Immature natural killer cell (primary cell): ENCODE measurements at places on chromosomes 16 and 17. TPM values are rescaled to one million over a fixed set of nuclear protein-coding genes. Genes with fewer than 3 reads are reported as not detected.

DNA sequence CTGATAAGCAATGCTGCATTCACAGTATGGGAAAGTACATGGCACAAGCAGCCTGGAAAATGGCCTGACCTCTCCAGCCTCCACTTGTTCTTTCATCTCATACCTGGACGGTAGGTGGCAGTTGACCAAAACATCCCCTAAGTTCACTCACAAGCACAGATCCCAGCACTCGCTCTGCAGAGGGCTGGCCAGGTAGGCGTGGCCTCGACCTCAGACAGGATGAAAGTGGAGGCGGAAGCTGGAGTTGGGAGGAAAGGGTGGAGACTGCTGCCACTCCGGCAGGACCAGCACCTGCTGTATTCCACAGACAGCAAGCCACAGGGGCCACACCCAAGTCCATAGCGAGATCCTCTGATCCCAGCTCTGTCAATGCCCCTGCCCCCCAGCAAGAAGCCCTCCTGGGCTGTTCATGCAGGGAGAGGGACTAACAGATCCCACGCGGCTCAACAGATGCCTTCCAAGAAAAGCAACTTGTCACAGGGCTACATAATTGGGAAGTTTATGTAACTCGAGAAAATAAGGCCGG lies 31.3 kb downstream of the ZCCHC14 start:
- DNase-seq, result no peak

Gene CD300LB
- 6.3 TPM for polyA plus RNA-seq

- DNase-seq, result no peak
These were observed 228.5 kb downstream of the TOX3 start for GRCh38 chr16:52318302-52319009.

Gene GGT6
- polyA plus RNA-seq, result not detected

- DNase-seq, result no peak
These were observed 148.3 kb downstream of the CDH8 start for GRCh38 chr16:61887903-61888302.

DNA sequence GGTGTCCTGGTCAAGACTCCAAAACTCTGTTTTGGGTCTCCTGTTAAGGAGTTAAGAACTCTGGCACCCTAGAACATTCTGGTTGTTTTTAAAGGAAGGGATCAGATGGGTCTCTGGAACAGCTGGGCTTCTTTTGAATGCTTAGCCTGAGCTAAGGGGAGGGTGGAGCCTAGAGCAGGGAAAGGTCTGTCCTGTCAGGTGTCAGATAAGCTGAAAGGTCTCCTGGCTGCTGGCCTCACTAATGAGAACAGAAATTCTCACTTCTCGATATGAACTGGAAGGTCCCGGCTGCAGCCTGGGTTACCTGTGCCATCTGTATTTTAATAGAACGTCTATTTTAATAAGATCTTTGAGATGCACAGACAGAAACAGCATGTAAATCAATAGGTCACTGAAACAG lies 69.0 kb downstream of the RAP1GAP2 start:
- DNase-seq, result no peak

Gene CLDN7
- 8.7 TPM for polyA plus RNA-seq

Gene C17orf78
- polyA plus RNA-seq, result not detected

Gene ENPP7
- not detected for polyA plus RNA-seq

DNA sequence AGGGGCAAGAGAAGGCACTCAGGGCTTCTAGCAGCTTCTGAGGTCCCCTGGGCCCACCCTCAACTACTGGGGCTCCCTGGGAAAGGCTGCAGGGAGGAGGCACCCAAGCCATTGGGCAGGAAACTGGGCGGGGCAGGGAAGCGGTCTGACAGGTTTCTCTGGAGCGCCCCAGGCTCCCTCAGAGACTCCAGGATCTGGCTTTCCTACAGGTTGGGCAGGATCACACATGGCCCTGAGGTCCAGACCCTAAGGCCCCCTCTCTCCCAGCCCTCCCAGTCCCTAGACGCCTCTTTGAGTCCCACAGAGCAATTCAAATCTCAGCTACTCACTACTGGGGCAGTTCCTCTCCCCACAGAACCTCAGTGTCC lies 14.3 kb downstream of the JUP start:
- no peak for DNase-seq

Gene ABCC12
- polyA plus RNA-seq, result not detected

Gene C16orf89
- polyA plus RNA-seq, result not detected

GRCh38 chr17:80864751-80865150 lies 126.9 kb upstream of the CHMP6 start:
- DNase-seq, result no peak

DNA sequence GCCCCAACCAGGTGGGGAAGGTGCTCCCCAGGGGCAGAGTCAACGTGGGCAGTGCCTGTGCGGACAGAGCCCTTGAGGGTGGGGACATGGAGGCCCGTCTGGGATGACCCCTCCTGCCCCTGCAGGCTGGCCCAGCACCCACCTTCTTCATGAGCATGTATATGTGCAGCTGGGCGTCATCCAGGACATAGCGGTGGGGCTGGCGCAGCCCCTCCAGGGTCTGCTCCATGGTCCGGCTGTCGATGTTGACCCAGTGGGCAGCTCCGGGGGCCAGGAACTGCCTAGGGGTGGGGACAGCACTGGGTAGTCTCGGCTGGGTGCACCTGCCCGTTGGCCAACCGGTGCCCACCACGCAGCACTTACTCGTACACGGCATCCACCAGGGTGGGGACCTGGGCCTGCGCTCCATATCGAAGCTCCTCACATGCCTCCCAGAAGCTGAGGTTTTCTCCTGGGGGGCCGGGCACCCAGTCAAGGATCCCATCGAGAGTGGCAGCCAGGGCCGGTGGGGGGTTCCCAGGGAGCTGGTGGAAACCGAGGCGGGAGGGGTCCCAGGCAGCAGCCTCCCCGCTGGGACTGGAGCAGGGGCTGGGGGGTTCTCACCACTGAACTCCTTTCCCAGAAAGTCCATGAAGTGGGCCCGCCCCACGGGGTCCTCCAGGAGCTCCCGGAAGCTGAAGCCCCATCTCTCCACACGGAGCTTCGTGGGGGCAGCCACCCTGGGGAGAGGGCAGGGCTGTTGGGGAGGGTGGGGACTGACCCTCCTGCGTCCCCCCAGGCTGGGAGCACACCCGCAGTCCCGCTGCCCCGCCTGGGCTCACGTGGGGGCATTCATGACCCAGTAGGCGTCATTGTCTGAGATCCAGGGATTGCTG lies 5.1 kb downstream of the RGS11 start:
- no peak for DNase-seq

DNA sequence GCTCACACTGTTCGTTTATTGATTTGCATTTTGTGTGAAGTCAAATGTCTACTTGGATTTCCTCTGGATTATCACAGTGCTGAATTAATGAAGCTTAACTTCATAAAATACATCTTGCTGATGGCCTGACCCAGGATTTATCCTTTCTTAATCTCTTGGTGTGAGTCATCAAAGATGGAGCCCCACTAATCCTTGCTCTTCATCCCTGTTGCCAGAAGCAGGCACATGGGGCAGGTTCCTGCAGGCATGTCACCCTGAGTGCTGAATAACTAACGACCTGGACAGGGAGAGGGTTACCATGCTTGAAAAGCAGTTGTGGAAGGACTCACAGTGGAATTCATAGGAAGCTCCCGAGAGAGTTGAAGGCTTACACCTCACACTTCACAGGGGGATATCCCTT lies 56.0 kb upstream of the FA2H start:
- no peak for DNase-seq

GRCh38 chr16:967077-967541 lies 3.7 kb downstream of the LMF1 start:
- no peak for DNase-seq

Gene PLLP
- polyA plus RNA-seq, result 0.57 TPM

DNA sequence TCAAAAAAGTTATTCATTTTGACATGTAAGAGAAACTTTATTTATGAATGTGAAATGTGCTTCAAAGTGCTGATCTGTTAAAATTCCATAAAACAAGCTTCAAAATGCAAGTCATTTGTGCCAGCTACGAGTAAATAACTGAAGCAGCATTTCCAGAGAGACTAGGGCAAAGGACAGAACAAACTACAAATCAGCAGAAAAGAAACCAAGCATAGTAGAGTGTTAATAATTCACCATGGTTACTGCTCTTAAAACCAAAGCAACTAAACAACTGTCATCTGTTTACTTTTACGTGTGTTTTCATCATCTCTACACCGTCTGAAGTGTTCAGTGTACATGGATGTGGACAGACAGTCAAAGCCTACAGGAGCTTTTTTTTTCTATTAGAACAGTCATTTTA lies 1.6 kb upstream of the ASPA start:
- DNase-seq, result no peak

GRCh38 chr17:19461116-19461515 lies 50.1 kb downstream of the RNF112 start:
- DNase-seq, result no peak

- no peak for DNase-seq
These were observed 1.5 kb downstream of the PITPNM3 start for GRCh38 chr17:6554871-6555330.

GRCh38 chr17:57090560-57091185 lies 5.6 kb downstream of the AKAP1 start:
- DNase-seq, result no peak

DNA sequence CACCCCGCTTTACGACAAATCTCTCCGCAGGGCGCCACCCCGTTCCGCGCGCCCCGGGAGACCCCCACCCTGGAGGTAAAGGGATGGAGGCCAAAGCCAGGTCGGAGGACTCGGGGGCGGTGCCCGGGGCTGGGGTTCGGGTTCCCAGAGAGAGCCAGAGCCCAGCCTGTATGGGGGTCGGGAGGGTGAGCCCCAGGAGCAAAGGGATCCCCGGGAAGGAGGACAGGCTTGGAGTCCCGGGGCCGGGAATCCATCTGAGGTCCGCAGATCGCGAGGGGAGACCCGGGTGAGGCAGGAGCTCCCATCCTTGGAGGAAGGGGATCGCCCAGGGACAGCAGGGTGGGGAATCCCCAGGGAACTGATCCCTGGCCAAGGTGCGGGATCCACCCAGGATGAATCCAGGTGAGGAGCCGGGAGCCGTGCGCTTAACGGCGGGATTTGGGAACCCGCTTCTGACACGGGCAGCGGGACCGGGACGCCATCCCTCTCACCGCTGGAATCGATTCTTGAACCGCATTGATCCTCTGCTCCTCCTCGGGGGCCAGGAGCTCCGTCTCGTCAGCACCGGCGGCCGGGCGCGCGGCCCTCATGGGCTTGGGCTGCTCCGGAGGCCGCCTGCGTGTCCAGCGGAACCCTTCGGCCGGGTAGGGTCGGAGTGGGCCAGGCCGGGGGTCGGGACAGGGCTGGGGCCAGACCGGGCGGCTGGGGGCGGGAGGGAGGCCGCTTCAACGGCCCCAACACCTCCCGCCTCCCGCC lies at the start of gene MMD:
Gene MMD, minus strand, starts transcription at position 657 of the 756 bp plus-strand sequence. Its CDS starts 140 bp downstream, at position 517.
- no peak for DNase-seq

GRCh38 chr16:4094127-4094773 lies 22.0 kb downstream of the ADCY9 start:
- no peak for DNase-seq

DNA sequence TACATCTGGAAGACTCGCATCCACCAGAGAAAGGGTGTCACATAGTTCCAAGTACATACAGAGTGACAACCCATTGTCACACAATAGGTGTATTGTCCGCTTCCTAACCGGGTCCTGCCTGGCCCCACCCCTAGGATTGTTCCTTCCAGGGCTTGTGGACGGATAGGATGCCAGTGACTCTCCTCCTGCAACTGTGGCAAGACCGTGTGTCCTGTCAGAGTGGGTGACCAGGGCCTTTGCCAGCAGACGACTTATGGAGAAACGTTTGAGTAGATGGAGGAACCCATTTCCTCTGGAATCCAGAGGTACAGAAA lies 258.4 kb downstream of the CPPED1 start:
- DNase-seq, result no peak

- DNase-seq, result peak; percentile 69
These were observed 86.4 kb upstream of the LGALS9 start for GRCh38 chr17:27544350-27545131.

GRCh38 chr17:71978435-71978834 lies 142.4 kb upstream of the SOX9 start:
- DNase-seq, result no peak

DNA sequence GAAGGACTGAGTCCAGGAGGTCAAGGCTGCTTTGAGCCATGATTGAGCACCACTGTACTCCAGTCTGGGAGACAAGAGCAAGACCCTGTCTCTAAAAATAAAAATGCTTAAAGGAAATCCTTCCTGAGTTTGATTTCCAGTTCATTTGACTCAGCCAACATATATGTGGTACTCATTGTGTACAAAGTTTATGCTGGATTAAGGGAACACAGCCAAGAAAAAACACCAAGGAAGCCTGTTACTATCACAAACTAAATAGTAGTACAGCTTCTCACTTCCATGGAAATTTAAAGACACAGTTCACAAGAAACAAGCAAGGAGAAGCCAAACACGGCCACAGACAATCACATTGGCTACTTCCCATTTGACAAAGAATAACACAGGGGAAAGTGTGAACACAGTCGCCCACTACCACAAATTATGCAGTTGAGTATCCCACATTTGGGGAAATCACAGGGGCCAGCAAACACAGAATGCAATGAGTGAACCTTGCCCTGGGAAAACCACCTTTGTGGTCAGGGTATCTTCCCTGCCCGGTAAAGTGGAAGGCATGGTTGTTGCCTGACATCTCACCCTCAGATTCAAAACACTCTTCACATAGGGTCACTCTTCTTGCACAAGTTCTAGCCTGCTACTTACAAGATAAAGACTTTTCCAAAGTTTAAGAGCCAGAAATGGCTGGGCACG lies 14.5 kb downstream of the TEX14 start:
- DNase-seq, result no peak

DNA sequence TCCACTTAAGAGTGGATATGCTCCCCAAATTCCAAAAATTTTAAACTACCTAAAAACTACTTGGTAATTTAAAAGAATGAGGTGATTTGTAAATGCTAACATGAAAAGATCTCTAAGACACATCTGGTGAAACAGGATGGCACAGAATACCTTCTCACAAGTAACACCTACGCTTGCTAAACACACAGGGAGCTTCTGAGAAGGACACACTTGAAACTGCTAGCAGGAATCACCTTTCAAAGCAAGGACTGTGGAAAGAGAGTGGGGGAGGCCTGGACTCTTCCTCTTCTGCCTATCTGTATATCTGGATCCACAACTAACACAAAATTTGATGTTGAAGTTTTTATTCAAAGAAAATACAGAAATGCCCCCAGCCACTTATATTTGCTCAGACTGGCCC lies 52.4 kb downstream of the CYTH1 start:
- no peak for DNase-seq
